Stimulated activated CD8-positive, alpha-beta memory T cell treated with anti-CD3 and anti-CD28 coated beads, Interleukin-2, amount 100 ng/mL, for 1 hour (primary cell): ENCODE measurements at places on chromosomes 12 and 14.

DNA sequence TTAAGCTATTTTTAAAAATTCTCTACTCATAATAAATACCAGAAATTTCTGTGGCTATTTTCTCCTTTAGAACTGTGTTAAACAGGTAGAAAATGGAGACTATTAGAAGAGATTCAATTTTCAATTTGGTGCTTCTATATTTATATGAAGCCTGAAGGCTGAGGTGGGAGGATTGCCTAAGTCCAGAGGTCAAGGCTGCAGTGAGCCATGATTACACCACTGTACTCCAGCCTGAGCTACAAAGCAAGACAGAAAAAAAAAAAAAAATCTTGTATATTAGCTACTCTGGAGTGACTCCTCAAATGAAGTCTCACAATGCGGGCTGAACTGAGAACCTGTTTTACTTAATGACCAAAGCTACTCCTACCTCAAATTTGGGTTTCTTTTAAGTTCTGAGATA, 9.8 kb upstream of the DPF3 start:
- DNase-seq, result no peak

GRCh38 chr14:23185063-23185462, 1.6 kb upstream of the SLC7A8 start:
- DNase-seq, result no peak

DNA sequence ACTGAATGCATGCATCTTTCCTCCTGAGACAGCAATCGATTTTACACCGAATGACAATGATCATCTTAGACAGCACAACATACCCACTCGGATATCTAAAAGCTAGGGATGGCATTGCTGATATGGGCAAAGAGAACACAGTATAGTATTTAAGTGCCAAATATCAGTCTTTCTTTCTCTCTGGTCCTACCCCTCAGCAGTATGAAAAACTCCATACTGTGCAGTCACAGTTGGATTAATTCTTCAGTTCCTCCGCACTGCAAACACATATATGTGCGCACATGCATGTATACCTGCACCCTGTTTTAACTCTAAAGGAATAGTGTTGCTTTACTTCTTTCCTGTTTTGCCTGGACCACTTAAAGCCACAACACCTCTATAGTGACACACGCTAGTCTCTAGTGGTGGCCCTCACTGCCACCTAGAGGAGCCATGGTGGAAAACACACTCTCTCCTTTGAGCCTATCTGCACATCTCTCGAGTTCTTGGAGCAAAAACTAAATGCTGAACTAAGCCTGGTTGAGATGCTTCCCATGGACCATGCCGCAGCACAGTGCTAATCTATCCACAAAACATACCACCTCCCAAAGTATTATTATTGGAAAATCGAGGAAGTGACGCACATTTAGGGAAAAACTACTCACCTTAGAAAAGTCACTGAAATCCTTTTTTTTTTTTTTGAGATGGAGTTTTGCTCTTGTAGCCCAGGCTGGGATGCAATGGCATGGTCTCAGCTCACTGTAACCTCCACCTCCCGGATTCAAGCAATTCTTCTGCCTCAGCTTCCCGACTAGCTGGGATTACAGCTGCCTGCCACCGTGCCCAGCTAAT, 11.9 kb downstream of the TMEM52B start:
- DNase-seq, result no peak

DNA sequence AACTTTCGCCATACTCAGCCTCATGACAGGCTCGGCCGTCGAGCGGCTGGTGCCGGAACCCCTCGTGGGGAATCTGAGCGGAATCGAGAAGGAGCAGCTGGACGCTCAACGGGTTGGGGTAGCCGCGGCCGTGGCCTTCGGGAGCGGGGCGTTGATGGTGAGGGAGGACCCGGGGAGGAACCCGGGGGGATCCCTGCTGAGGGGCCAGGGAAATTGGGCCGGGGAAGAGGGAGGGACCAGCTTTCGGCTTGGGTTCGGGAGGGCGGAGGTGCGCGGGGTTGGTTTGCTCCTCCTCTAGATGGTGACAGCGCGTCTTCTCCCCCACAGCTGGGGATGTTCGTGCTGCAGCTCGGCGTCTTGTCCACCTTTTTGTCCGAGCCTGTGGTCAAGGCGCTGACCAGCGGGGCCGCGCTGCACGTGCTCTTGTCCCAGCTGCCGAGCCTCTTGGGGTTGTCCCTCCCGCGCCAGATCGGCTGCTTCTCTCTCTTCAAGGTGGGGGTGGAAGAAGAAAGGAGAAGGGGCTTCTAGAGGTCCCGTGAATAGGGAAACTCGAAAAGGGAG, 9.8 kb downstream of the ARHGEF25 start:
- no peak for DNase-seq

DNA sequence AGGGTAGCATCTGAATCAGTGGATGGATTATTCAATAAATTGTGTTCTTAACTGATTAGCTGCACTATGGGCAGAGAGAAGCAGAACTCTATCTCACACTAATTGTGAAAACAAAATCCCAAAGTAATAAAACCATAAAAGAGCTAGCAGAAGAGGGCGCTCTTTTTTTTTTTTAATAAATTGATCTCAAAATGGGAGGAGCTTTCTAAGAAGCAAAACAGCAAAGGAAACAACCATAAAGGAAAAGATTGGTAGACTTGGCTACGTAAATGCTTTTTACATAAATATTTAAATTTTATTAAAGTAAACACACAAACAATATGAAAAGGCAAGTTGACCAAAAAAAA, 1.5 kb upstream of the TM7SF3 start:
- DNase-seq, result no peak

- DNase-seq, result peak; percentile 29
Measured at GRCh38 chr12:121033625-121034349, 5.3 kb downstream of the OASL start.

DNA sequence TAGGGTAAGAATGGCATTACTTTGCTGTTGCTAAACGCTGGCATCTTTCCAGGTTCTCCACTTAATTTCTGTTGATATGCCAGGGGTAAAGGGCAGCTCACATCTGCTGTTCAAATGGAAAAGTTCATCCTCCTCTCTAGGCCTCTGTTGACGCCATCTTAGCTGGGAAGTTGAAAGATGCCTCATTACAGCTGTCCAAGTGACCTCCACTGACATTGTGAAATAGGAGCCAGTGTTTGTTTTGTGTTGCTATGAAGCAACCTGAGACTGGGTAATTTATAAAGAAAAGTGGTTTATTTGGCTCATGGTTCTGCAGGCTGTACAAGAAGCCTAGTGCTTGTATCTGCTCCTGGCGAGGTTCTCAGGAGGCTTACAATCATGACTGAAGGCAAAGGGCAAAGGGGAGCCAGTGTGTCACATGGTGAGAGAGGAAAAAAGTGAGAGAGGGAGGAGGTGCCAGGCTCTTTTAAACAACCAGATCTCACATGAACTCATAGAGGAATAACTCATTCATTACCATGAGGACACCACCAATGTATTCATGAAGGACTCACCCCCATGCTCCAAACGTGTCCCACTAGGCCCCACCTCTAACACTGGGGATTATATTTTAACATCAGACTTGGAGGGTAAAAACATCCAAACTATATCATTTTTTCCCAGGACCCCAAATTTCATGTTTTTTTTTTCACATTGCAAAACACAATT, 3.2 kb upstream of the ADAM21 start:
- no peak for DNase-seq
